ENCODE measurements at places on chromosomes 7 and 10.
A peak's percentile ranks its signal among the peaks of the same experiment; 100 is the strongest.

GRCh38 chr7:144720149-144720548, 115.7 kb downstream of the TPK1 start:
- DNase-seq = no peak

- no peak for DNase-seq
Measured at GRCh38 chr10:77409697-77410471, 227.7 kb downstream of the KCNMA1 start.

GRCh38 chr7:28135315-28135714, 45.3 kb downstream of the JAZF1 start:
- DNase-seq = no peak

GRCh38 chr7:5143106-5143505, 46.9 kb upstream of the WIPI2 start:
- DNase-seq = peak; percentile 65

GRCh38 chr7:32905175-32905662, 13.7 kb upstream of the KBTBD2 start:
- DNase-seq = peak; percentile 59

- DNase-seq = no peak
Measured at GRCh38 chr10:18401416-18402195, 249.8 kb downstream of the NSUN6 start.

GRCh38 chr7:98400542-98401340, at the start of gene BAIAP2L1:
Gene BAIAP2L1, minus strand, starts transcription at chr7:98401090. Its CDS starts 238 bp downstream, at chr7:98400852.
- peak; percentile 60 for DNase-seq

GRCh38 chr7:76155938-76156337, 45.8 kb upstream of the SRRM3 start:
- DNase-seq = no peak

GRCh38 chr10:35447693-35448407, 111.5 kb downstream of the CCNY start:
- DNase-seq = peak; percentile 30

DNA sequence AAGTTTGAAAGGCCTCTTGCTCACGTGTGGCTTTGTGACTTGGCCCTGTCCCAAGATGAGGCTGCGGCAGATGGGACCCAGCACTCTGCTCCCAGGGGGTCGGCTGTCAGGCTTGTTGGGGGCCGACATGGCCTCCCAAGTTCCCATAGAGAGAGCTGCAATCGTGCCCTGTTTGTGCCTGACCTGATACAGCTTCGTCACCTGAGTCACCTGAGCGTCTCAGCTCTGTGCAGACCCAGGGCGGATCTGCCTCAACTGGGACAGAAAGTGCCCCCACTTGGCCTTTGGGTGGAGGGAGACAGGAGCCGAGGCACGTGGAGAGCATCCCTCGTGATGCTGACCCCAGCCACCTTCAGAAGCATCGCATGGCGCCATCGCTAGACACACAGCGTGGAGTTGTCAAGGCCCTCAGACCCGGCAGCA, 21.7 kb downstream of the PAPOLB start:
- DNase-seq = no peak
